ENCODE measurements at places on chromosomes 3 and 15.

- DNase-seq: no peak
Measured at GRCh38 chr3:152480282-152480953, 211.7 kb downstream of the MBNL1 start.

- no peak for DNase-seq
Measured at GRCh38 chr3:42439261-42440115, 29.1 kb upstream of the LYZL4 start.

- DNase-seq: no peak
Measured at GRCh38 chr3:54264050-54264449, 141.7 kb downstream of the CACNA2D3 start.

DNA sequence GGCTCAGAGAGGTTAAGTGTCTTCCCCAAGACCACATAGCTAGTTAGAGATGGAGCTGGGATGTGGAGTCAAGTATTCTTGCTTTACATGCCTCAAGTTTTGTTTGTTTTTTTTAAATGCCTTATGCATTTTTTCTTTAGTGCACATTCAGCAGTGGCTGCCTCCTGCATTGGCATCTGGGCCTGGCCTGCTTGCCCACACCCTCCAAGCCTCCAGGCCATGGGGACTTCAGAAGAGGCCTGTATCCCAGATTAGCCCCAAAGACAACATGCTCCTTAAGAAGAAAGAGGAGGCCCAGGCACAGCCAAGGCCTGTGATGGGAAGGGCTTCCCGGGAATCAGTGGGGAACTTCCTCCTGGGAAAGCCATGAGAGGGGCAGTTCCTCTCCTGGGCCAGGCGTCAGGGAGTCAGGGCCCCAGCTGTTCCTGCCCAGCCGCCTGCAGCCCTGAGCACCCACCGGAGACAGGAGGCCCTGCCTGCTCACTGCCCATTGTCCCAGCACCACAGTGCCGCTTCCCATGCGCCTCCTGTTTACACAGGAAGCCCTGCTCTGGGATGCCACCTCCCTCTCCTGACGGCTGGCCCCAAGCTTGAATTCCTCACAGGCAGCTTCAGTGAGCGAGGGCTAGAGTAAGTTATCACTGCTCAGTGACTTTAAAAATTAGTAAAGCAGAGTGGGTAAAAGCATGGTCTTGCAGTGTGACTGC lies 16.0 kb downstream of the FOXL2NB start:
- no peak for DNase-seq

DNA sequence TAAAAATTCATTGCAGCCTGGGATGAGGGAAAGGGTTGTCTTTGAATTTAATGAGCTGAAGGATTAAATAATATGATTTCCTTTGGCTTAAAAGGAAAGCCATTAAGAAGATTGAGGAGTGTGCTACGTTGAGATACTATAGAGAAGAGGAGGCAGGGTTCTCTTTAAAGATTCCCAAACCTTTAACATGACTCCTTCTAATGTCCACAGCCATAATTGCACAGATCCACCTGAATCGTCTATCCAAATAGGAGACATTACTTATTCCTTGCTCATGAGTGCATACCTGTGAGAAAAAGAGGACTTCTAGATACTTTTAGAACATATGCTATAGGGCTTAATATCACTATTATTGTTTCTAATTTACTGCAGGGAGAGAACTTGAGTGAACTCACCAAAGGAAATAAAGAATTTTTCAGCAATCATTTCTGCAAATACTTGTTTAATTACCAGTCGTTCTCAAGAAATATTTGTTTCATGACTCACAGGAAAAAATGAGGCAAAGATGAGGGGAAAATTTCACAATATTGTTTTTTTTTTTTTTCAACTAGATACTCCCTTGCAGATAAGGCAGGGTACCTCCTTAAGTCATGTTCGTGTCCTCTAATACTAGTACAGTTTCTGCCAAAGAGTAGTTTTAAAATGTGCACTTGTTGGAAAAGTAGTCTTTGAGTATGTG lies 8.9 kb upstream of the SUCNR1 start:
- peak; percentile 64 for DNase-seq

DNA sequence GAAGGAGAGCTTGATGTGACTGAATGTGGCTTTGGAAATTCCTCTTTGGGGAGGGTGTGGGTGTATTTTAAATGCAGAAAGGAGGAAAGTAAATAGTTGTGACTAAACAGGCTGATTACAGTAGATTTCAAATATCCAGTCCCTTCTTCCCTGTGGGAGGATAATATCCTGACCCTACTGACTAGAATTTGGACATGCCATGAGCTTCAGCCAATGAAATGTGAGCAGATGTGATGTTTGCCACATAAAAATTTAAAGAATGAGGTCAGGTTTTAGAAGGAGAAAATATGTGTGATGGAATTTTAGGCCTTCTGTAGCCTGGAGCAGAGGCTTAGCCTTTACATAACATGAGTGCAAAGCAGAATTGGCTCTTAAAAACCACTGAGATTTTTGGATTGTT lies 1218.9 kb downstream of the ROBO2 start:
- peak; percentile 42 for DNase-seq

- DNase-seq: no peak
Measured at GRCh38 chr3:38171622-38172021, 6.3 kb downstream of the OXSR1 start.

- DNase-seq: peak; percentile 62
Measured at GRCh38 chr15:34366271-34367065, 528 bp downstream of the LPCAT4 start.

GRCh38 chr15:95733931-95734330 lies 596.6 kb upstream of the NR2F2 start:
- DNase-seq: no peak

DNA sequence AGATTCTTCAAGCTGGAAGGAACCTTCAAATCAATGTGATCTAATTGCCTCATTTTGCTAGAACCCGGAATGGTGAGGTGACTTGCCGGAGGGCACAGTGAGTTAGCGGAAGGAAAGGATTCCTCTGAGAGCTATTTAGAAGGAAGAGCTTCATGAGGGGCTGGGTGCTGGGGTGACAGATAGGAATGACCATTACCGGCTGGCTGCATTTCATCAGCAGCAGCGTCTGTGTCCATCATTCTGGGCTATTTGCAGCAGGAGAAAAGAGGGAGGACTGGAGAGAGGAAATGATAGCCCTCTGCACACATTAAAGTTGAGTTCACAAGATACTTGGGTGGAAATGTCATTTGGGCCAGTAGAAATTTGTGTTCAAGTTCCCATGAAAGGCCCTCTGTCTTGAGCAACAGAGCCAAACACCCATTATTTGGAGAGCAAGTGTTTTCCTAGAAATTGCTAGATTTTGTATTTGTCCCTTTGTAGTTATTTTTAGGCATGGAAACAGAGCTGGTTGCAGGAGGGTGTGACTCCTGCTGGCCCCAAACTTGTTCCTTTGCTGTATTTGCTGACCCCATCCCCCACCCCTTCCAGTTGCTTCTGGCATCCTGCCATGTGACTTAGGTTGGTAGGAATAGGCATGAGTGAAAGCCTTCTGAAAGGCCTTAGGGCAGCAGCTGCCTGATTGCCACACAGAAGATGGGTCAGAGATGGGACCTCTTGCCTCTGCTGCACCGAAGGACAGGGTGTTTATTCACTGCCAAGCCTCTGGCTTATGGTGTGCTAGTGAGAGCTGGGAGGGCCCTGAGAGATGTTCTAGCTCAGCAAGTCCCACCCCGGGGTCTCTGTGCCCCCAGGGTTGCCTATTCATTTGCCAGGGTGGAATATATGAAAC lies 87.5 kb upstream of the PLXNA1 start:
- DNase-seq: peak; percentile 24

DNA sequence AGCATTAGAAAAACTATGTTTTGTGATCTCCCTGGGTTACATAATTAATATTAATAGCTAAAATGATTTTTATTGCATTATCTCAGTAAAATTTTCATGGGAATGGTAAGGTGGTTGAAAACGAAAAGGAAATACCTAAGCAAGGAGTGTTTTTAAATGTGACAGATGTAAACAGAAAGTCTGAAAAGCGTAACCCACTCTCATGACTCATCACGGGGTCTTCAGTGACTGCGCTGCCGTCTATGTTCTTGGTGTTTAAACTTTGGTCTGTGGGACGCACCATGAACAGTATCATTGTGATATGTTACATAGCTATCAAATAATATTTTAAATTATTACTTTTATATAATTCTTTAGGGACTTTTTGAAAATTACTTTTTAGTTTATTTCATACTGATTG lies 19.8 kb downstream of the LRCH3 start:
- no peak for DNase-seq

DNA sequence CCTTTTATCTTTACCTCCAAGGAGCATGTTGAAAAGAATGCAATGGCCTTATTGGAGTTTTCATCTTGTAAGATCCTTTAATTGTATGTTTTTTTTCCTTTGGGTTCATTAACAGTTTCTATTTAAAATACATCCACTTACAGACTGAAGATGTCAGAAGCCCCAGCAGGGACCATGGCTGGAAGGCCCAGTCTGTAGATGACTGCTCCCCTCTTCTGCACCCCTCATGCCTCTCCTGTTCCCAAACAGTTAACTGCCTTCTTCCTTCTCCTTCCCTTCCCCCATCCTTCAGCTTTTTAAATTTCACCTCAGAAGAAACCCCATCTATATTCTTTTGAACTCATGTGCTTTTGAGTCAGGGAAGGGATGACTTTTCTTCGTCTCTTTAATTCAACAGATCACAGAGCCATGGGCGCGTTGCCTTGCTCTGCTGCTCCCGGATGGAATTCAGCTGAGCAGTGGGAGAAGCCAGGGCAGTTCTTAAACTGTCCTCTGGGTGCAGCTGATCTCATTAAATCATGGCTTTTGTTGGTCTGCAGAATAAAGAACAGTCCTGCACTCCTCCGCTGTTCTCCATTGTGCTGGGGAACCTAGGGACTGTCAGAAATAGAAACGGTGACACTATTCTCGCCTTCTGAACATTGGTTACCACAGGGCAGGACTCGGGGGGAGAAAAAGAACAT lies 71.5 kb upstream of the EIF1B start:
- no peak for DNase-seq

DNA sequence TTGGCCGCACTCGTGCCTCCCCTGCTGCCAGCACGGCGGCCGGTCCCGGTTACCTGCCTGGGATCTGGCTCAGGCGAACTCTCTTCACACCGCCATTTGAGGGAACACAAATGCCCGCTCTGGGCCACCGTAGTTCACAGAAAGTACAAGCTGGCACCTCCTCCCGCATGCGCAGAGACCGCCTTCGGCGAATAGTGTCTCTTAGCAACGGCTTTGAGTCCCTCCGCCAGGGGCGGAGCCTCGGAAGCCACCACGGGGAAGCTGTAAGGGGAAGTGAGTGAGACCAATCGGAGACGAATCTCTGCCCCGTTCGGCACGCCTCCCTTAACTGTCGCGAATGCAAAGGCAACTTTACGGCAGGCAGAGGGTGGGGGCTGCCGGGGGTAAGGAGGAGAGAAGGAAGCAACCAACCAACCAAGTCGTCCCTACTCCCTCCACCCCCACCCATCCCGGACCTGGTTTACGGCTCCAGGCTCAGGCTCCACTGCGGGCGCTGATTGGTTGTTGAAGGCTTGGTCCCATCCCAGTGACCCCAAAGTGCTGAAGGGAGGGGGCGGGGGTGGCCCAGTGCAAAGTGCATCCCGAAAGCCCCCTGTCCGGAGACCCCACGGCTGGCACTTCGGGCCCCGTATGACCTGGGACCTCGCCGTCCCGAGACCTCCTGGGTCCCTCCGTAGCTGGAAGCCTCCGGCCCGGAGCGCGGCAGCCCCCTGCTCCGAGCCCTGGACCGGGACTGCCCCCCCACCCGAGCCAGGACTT lies at the start of the genes ASB7 and LINS1:
TSS of gene ASB7 (plus strand) at position 526 of the 759 bp plus-strand sequence. CDS start 9,628 bp downstream, outside the sequence.
TSS of gene LINS1 (minus strand) at position 121 of the 759 bp plus-strand sequence. CDS start 21,342 bp downstream, outside the sequence.
- DNase-seq: peak; percentile 100

DNA sequence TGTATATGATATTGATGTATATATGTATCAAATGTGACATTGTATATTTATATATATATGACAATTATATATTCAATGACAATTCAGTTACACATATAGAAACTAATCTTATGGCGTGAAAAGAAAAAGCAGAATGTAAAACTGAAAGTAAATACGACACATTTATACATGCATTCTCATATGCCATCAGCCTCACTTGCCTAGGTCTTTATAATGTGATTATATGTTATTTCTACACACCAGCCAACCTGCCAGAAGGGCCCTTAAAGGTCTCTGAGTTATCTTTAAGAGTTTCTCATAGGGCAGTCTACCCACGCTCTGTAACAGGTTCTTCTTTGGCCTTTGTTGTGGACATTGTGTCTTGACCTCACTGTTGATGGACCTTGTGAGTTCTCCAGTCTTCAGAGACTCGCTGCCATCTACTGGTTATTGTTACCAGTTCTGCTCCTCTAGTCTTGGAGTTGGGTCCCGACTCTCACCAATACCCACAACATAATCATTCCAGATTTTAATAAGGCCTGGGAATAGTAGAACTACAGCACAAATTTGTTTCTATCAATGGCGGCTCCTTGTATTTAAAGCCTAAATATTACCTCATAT lies 371.5 kb upstream of the GOLIM4 start:
- peak; percentile 20 for DNase-seq

GRCh38 chr15:26631894-26632293 lies 141.0 kb downstream of the GABRB3 start:
- no peak for DNase-seq

DNA sequence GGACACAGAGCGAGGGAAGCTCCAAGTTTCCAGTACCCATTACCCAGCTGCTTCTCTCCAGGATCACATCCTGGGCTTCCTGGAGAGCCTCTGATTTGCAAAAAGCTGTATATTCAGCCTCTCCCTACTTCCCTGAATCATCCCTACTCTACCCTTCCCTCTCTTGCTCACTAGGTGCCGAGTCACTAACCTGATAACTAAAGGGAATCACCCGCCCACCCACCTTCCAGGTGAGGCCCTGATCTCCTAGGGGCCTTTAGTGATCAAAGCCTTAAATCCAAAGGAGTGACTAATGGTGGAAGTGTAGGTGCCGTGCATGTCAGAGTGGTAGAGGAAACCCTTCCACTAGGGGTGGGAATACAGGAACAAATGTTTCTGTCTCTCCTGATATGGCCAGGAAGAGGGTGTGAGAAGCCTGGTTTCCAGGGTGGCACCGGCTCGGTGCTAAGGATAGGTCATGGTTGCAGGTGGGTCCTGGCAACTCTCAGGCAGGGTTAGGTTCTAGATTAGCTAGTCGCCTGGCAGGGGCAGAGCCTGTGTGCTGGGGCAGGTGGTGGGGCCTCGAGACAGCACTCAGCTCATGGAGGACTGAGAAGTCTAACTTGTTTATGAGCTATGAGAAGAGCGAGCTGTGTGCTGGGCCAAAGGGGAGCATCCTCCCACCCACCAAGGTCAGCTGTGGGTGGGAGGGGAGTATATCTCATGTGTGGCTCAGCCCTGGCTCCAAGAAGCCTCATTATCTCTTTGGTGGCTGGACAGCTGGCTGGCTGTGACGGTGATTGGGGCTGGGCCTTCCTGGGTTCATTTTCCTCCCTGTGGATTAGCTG lies 10.1 kb downstream of the SEMA7A start:
- peak; percentile 93 for DNase-seq

DNA sequence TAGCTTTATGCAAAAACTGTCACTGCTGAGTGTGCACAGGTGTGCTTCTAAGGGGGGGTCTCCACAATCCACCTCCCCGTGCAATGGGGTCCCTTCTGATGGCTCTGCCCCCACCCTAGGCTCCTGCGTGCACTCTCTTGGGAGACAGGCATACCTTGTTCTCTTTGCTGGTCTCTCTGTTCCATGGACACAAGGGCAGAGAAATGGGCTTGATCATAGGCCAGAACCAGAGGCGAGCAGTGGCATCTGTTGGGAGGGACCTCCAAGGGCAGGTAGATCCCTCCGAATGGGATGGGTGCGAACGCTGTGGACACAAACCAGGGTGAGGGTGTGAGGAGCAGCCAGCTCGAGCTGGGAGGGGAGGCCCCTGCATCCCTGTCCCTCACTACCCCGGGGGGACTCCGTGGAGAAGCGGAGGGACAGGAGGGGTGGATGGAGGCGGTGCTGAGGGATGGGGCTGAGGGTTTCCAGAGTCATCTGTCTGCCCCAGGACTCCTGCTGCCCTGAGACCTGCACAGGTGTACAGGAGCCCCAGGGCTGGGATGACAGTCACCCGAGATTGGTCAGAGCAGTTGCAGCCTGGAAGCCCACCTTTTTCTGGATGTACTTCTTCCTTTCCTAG lies 175.0 kb downstream of the KLF13 start:
- no peak for DNase-seq
